NCI-H774 (cell line): ENCODE measurements at places on chromosomes 7 and 10.

DNA sequence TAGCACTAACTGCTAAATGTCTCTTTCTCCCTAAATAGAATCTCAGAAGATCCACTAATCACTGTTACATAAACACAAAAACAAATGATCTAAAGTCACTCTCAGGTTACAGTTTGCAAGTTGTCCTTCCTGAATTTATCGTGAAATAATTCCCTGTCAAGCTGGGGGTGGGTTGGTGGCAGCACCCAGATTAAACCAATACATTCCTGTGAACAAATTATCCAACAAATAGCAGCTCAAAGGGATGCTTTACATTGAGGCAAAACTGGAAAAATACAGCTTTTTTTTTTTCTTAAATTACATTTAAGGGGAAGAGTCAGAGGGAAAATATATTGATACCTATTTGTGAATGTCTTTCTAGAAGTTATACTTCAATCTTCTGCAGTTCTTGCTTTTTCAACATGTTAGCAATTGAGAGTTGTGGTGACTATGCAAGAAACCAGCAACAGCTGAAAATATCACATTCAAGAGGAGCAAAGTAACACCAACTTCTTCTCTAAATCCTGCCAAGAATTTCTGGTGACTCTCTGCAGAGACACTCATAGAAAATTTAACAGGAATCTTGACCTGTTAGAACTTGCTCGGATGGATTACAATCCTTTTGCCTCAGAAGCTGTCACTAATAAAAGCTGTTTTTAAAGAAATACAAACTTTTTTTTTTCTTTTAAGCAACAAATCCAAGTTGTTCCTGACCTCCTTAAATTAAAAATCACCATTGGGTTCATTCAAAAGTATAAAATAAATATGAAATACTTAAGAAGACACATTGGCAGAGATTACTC, 18.9 kb downstream of the LMOD2 start:
- DNase-seq: no peak

GRCh38 chr10:11088709-11089108, 71.0 kb downstream of the CELF2 start:
- no peak for DNase-seq

GRCh38 chr7:106239406-106239805, 45.4 kb downstream of the NAMPT start:
- DNase-seq: no peak

DNA sequence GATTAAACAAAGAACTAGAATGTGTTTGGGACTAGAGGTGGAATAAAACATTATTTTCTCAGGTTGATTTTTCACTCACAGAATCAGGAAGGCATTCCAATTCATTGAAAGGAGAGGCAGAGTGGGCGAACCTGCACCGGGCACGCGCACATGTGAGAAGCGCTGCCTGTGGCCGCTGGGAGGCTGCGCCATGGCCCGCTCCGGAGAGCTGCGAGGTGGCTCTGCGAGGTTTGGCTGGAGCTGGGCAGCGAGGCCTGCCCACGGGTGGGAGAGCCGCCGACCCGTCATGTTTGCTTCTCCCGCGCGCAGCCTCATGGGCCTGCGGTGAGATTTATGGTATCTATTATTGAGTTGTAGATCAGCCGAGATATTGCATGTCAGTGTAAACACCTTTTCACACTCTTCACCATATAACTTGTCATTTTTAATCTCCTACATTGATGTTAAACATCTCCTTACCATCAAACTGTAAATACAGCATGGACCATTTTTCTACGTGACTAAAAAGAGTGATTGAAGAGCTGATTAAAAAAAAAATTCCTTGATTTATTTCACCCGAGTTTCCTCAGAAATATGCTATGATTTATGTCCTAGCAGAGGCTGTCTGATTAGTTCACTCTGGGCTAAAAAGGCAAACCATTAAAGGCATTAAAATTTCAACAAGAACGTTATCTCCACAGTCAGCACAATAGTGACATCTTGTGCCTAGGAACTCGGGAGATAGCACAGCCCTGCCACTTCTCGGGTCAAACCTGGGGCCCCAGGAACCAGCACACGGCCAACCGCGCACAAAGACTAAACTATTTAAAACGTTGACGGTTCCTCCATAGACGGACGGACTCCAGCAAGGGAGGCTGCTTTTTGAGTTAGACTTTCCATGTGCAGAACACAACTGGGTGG, 96.6 kb upstream of the RNF32 start:
- DNase-seq: no peak

DNA sequence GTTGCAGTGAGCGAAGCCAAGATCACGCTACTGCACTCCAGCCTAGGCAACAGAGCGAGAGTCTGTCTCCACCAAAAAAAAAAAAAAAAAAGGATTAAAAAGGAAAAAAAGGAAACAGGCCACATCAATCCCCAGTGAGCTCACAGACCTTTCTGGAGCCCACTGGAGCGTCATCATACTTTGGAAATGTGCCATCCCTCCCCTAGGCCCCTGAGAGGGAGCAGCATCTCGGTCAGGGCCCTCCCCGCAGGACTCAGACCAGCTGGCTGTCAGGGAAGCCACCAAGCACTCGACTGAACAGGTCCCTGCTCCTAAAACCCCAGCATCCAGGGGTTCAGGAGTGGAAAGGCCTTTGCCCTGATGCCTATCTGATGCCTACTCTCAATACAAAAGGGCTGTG, 97.9 kb upstream of the SH2B2 start:
- no peak for DNase-seq

DNA sequence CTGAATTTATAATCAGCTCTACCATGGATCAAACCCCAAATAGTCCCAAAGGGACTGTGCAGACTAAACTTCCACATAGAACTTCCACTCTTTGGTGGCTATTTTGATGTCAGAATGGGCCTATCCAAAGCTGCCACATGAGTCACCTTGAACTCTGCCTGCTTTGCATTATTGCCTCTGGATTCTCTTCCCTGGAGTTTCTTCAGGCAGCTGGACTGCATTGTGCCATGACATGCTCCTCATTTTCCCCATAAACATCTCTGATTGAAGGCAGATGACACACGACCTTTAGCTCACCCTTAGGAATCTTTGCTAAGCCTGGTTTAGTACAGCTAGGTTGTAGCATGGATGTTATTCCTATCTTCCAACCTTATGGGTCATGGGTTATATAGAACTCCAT, 251.7 kb downstream of the FZD1 start:
- DNase-seq: no peak

DNA sequence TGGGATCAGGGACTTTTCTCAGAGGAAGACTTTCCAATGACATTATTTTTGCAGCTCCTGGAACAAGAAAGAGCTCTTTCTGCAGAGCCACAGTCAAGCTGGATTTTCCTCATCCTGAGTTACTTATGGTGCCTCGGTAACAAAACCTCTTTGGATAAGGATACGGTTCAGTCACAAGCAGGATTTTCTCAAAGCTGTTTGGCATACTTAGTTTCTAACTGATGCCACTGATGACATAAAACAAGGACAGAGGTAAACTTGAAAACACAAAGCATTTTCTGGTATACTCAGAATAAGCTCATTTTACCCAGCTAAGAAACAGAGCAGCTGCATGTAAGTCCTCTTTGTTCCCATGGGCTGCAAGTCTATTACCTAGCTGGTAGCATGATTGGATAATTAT, 340.9 kb upstream of the MEOX2 start:
- DNase-seq: no peak

DNA sequence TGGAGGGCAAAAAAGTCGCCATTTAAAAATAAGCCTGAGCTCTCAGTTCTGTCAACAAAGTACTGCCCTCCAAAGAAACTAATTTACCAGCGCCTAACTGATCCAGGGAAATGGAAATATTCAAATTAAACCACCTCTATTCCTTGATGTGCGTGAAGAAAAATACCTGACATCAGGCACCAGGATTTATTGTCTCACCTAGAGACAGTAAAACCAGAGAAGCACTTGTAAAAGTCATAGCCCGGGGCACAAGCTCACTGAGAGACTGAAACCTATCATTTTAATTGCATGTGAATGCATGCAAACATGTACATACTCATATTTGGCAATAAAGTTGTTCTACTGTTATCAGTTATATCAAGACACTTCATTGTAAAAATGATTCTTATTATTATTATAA, 147.3 kb upstream of the VSTM2A start:
- no peak for DNase-seq

GRCh38 chr7:30176463-30177109, 41.8 kb downstream of the MTURN start:
- no peak for DNase-seq

DNA sequence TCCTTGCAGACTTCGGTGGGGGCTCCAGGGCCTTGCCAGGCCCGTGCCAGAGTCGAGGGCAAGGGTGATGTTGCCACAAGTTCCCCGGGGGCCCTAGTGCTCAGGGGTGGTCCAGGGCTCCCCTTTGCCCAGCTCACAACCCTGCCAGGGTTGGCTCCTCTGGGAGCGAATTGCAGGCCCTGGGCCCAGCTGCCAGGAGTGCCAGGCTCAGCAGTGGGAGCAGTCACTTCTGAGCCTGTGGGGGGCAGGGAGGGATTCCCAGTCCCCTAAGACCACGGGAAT, 43.8 kb downstream of the TCERG1L start:
- DNase-seq: no peak

DNA sequence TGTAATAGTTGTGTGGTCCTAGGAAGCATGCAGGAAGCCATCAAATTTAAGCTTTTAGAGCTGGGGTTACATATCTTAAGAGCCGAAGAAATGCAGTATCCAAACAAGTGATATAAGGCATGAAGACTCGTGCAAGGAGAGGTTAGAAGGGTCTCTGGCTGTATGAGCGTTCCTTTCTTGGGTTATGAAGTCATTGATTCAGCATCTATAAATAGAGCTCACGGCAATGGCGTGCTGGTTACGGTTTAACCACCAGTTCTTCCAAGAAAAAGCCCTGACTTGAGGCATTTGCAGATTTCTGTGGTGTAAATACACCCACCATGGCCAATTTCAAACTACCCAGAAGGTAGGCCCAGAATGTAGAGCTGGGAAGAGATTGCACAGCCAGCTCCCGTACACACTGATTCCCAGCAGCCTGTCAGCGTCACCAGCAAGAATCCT, 72.0 kb upstream of the KAT6B start:
- DNase-seq: no peak

DNA sequence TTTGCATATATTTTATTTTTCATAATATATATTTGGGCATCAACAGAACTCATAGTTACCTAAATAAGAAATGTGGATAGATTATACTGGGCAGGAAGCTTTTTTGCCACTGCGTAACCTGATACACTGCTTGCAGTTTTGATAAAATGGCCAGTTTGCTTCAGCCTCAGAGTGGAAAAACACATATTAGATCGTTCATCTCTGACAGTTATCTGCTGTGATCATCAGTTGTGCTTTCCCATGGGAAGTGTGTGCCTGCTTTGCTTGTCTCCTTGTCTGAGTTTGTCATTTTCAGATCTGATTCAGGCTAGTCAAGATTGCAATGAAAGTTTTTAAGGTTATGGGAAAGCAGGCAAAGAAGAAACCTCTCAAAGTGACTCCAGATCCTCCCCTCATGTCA, 54.0 kb downstream of the ADAM12 start:
- DNase-seq: no peak

- no peak for DNase-seq
Observed at GRCh38 chr10:100729862-100730724, 15.3 kb upstream of the PAX2 start.

DNA sequence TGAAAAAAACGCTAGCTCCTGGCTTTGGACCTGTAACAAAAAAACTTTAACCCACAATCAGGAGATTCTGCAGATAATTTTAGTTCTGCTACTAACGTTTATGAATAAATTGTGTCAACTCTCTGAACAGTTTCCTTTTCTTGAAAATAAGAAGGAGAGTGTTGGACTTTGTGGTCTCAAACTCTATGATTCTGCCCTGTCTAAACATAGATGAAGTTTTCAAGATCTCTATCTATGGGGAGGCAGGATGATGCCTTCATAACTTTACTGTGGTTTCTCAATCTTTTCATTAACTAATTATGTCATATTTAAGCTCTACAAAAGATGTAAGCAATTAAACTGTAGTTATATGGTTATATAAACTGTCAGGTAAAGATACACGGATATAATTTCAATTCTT, 162.0 kb downstream of the REEP3 start:
- DNase-seq: no peak

DNA sequence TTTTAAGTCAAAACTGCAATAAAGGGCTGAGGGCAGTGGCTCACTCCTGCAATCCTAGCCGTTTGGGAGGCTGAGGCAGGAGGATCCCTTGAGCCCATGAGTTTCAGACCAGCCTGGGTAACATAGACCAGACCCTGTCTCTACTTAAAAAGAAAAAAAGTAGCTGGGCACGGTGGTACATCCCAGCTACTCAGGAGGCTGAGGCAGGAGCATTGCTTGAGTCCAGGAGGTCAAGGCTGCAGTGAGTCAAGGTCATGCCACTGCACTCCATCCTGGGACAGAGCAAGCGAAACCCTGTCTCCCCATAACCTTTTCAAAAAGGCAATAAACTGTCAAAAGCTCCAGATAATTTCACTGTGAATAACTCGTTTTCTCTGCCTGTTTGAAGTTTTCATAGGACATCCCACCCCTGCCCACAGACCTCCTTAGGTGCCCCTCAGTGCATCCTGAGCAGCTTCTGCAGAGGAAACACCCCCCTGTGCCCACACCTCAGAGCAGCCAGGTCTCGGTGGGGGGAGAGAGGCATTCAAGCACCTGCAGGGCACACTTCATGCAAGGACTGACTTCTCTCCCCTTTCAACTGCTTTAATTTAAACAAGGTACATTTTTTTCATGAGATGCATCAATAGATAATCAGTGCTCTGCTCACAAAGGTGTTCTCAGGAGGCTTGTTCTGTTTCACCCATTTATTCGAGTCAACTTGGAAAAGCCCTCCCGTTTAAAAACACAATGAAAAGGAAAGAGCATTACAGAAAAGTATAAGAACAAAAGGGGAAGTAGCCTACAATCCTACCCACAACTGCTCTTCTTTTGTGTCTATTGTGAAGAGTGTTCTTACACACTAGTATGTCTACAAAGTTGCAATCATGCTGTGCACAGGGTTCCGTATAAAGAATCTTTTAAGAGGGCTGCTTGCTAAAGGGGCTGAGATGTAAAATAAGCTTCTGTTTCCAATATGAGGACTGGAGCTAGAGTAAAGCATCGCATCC, 104.9 kb downstream of the KMT2E start:
- no peak for DNase-seq

DNA sequence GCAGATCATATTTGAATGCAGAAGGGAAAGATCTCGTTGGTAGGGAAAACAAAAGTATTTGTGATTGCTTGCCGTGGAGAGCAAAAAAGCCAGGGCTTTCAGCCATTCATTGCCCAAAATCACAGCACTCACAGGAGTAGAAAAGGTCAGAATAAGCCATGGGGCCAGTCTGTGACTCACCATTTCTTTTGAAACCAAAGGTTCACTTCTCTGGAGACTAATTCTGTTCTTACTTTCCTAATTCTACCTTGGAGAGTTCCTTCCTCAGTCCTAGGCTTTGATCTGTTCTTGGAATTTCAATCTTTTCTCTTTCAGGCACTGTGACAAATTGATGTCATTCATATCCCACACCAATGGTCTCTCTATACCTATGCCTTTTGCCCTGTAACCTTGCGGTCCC, 54.1 kb upstream of the FAM180A start:
- no peak for DNase-seq

- no peak for DNase-seq
Observed at GRCh38 chr10:58023341-58024073, 244.2 kb downstream of the IPMK start.

- DNase-seq: no peak
Observed at GRCh38 chr7:29255906-29256692, 61.5 kb downstream of the CHN2 start.
